ENCODE measurements at places on chromosomes 4 and X.

DNA sequence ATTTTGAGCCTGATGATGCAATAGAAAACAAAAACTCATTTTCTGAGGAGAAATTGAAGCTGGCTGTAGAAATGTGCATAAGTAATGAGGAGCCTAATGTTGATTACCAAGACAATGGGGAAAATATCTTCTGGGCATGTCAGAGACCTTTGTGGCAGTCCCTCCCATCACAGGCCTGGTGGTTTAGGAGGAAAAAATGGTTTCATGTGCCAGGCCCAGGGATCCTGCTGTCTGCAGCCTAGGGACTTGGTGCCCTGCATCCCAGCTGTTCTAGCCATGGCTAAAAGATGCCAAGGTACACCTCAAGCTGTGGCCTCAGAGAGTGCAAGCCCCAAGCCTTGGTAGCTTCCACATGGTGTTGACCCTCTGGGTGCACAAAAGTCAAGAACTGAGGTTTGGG lies 128.7 kb upstream of the ARHGEF9 start:
- no peak for DNase-seq

DNA sequence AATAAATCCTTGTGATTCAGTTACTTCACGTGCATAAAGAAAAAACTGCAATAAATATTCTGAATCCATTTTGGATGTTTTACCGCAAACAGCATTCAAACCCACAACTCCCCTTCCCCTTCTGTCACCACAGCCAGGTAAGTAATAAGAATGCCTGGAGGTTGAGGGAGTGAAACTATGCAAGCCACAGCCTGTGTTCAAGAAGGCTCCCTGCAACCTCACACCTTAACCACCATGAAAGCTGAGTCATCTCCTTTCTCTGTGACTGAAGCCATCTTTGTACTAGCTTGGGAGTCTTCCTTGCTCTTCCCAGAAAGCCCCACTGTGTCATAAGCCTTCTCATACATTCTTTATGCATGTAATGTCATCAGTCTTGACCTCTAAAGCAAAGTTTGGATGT lies 297.0 kb upstream of the PUDP start:
- no peak for DNase-seq

DNA sequence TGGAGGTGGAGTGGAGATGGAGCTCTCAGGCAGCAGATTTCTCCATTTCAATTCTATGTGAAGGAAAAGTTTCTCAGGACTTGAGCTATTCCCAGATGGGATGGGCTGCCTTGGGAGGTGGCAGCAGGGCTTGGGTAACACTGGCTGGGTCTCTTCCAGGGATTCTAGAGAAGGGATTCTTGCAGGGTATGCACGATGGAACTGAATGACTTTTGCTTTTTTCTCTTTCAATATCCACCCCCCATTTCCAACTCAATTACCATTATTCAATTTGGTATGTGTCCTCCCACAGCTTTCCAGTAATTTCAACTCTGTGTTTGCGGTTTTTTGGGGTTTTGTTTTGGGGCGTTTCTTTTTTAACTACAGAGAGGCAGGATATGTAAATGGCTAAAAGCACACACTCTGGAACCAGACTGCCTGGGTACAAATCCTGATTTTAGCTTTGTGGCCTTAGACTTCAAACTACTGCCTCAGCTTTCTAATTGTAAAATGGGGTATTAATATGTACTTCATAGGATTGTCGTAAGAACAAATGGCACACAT lies 228.8 kb downstream of the EVC2 start:
- DNase-seq = no peak

- DNase-seq = no peak
Measured at GRCh38 chr4:124636788-124637187, 75.7 kb downstream of the ANKRD50 start.

GRCh38 chr4:1822568-1823544 lies 29.8 kb downstream of the FGFR3 start:
- no peak for DNase-seq

All from fibroblast of skin of back (primary cell).